ENCODE measurements at places on chromosomes 4 and X.

- no peak for DNase-seq
Observed at GRCh38 chrX:103628386-103629317, at the start of gene TCEAL1. Gene TCEAL1 (plus strand): TSS chrX:103628975. CDS start chrX:103629917, 942 bp downstream.

DNA sequence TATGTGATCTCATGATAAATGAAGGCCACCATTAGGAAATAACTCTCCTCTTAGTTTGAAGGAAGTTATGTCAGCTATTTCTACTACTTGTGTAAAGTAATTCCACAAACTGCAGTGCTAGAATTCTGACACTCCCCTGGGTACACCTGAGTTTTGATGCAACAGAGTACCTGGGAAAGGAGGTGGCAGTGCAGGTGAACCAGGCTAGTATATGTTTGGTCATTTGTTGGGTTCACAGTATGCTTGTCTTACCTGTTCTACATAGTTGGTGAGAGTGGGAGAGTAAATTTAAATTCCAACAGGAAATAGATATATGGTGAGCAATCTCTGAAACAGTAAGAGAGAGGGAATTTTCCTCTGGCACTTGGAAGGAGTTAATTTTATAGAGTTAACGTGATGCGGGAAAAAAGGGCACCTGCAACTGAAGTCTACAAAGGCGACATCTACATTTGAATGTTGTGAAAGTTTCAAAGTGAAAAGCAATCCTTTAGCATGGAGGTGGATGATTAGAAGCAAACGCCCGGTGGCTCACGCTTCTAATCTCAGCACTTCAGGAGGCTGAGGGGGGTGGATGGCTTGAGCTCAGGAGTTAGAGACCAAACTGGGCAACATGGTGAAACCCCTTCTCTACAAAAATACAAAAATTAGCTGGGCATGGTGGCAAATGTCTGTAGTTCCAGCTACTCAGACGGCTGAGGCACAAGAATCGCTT is 8.3 kb upstream of the SLC10A6 start:
- DNase-seq = no peak

GRCh38 chr4:15989424-15989823 is 26.4 kb upstream of the FGFBP2 start:
- DNase-seq = no peak

- no peak for DNase-seq
Observed at GRCh38 chrX:139475432-139475831, 55.1 kb upstream of the F9 start.

DNA sequence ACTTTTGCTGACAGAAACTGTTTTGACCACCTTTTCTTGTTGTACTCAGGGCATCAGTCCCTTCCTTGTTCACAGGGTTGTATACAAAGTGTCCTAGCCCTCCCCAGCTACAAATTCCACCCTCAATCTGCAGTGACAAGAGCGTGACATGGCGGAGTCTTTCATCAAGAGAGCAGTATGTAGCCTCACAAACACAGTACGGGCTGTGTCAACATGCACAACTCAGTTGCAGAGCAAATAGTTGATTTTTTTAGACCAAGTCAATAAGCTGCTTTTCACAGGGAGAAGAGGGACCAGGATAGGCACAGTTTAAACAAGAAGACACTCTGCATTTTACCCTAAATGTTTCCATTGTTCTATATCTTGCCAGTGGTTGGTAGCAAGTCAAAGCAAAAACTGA is 8.6 kb upstream of the HS6ST2 start:
- no peak for DNase-seq

GRCh38 chr4:39154009-39154408 is 28.3 kb upstream of the WDR19 start:
- no peak for DNase-seq

GRCh38 chr4:26074712-26075430 is 160.9 kb downstream of the SMIM20 start:
- no peak for DNase-seq

DNA sequence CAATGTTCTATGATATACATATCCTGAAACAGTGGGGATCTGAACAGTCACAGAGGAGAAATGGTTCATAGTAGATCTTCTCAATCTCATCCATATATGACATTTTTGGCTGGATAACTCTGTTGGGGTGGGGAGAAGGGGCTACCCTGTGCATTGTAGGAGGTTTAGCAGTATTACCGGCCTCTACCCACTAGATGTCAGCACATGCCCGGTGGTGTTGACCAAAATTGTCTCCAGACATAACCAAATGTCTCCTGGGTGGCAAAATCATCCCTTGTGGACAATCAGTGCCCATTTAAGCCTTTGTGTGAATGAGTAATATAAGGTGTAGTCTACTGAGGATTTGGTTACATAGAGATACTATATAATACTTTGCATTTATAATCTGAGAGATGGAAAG is 89.9 kb downstream of the PLS3 start:
- no peak for DNase-seq

- DNase-seq = no peak
Observed at GRCh38 chr4:176654565-176655216, 138.0 kb downstream of the VEGFC start.

- no peak for DNase-seq
Observed at GRCh38 chr4:38514465-38515146, 149.4 kb upstream of the KLF3 start.

Data from stimulated activated CD4-positive, alpha-beta T cell treated with anti-CD3 and anti-CD28 coated beads, Interleukin-1b, Interleukin-23, amount 100 ng/mL, for 1 hour (primary cell).